Lung (tissue), 17 donors: ENCODE measurements at places on chromosomes 11 and 22. TPM values are rescaled to one million over a fixed set of nuclear protein-coding genes. Genes with fewer than 3 reads are reported as not detected.

Gene PANX3
- polyA plus RNA-seq: not detected

Gene VSIG2
- polyA plus RNA-seq: 30.4 TPM

Gene PTS
- polyA plus RNA-seq: 60.5 TPM

Gene FZD4
- 17.4 TPM for polyA plus RNA-seq

Gene CD3G
- polyA plus RNA-seq: 0.73 TPM

Gene KLHL35
- 2.4 TPM for polyA plus RNA-seq
